ENCODE measurements at places on chromosomes 6 and 20. TPM values are rescaled to one million over a fixed set of nuclear protein-coding genes. Genes with fewer than 3 reads are reported as not detected.

DNA sequence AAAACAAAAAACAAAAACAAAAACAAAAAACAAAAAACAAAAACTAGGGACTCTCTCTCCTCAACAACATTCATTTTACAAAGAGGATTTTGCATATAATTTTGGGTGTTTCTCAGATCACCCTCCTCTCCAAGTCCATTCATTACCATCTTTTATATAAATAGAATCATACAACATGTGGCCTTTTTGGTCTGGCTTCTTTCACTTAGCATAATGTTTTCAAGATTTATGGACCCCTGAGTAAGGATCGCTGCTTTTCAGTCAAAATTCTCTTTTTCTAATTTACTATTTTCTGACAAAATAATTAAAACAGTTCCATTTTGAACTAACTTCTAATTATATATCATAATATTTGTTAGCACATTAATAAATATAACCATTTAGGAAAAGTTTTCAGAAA is 94.8 kb downstream of the UBE3D start:
- DNase-seq: no peak
- H3K4me1 ChIP-seq: no peaks in the 10 kb centered on the region
- H3K36me3 ChIP-seq: no peaks in the 10 kb centered on the region

Gene KIF6
- total RNA-seq: 0.49 TPM

- no peaks in the 10 kb centered on the region for H3K36me3 ChIP-seq
- H3K4me3 ChIP-seq: no peak overlapping the region
- no peaks in the 10 kb centered on the region for H3K4me1 ChIP-seq
- H3K27me3 ChIP-seq: no peaks in the 10 kb centered on the region
These were observed 177.2 kb downstream of the TSHZ2 start for GRCh38 chr20:53149148-53149889.

Gene FAXC
- total RNA-seq: 5.4 TPM

Gene TP53TG5
- not detected for total RNA-seq

GRCh38 chr6:42269553-42269952 is 51.9 kb upstream of the MRPS10 start:
- no peak overlapping the region for H3K4me3 ChIP-seq
- H3K27me3 ChIP-seq: no peaks in the 10 kb centered on the region
- H3K27ac ChIP-seq: no peak overlapping the region
- no peaks in the 10 kb centered on the region for H3K36me3 ChIP-seq

GRCh38 chr6:38264605-38265004 is 375.1 kb downstream of the BTBD9 start:
- H3K27me3 ChIP-seq: no peaks in the 10 kb centered on the region
- no peak overlapping the region for H3K27ac ChIP-seq
- DNase-seq: peak; percentile 59
- H3K4me3 ChIP-seq: no peak overlapping the region
- no peaks in the 10 kb centered on the region for H3K36me3 ChIP-seq

DNA sequence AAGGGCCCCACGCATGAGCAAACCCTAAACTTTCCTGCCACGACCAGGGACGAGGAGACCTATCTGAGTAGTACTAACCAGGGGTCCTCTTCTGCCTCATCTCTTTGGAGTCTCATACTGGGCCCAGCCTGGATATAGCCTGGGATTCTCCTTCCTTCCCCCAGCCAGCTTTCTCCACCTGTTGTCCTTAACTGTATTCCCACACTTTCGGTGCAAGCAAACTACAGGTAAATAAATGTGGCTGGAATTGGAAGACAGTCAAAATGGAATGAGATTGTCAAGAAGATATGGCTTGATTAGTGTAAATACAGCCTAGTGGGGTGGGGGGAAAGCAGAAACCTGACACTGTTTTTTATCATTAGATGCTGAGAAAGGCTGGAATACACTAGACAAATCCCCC is 23.5 kb upstream of the LY86 start:
- no peaks in the 10 kb centered on the region for H3K36me3 ChIP-seq
- no peaks in the 10 kb centered on the region for H3K27me3 ChIP-seq
- no peak overlapping the region for H3K4me3 ChIP-seq

DNA sequence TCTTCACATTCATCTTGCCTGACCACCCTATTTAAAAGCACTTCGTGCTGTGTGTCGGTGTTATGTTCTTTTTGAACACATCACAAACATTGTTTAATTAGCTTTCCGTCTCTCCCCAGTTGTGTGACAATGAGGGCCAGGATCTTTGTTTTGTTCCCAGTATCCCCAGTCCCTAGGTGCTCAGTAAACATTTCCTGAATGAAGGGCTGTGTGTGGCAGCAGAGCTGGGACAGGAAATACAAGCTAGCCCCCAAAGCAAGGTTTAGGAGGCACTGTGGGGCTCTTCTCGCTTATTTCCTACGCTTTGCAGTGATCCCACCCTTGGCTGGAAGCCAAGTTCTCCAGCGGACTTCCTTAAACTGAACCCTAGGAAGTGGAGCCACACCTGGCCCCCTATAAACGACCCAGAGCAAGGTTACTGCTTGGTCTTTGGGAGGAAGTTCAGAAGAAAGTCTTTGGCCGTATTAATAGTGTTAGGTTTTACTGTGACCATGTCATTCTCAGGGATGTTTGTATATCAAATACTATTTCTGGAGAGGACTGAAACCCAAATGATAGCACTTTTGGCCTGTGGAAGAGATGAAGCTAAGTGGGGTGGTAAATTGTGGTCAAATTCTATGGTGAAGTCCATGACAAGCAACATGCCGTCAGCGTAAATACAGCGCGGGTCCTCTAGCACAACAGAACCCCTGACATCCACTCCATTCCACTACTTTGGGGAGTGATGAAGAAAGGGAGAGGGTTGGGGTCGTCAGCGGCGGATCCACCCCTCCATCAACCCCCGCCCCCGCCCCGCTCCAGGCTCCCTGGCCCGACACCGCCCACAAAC is 570 bp upstream of the FANCE start:
- no peak overlapping the region for H3K27ac ChIP-seq
- no peaks in the 10 kb centered on the region for H3K27me3 ChIP-seq
- peaks cover 11% of the 10 kb centered on the region for H3K4me1 ChIP-seq
- no peak for DNase-seq
- no peaks in the 10 kb centered on the region for H3K36me3 ChIP-seq
- no peak overlapping the region for H3K4me3 ChIP-seq

Gene HUS1B
- total RNA-seq: 4.8 TPM

GRCh38 chr20:15100506-15101160 is 763.2 kb upstream of the FLRT3 start:
- DNase-seq: no peak
- no peak overlapping the region for H3K4me3 ChIP-seq
- no peaks in the 10 kb centered on the region for H3K4me1 ChIP-seq
- no peaks in the 10 kb centered on the region for H3K27me3 ChIP-seq
- no peak overlapping the region for H3K27ac ChIP-seq
- H3K36me3 ChIP-seq: no peaks in the 10 kb centered on the region

GRCh38 chr6:39572661-39573340 is 152.4 kb downstream of the KIF6 start:
- no peaks in the 10 kb centered on the region for H3K27me3 ChIP-seq
- H3K36me3 ChIP-seq: no peaks in the 10 kb centered on the region
- no peaks in the 10 kb centered on the region for H3K4me1 ChIP-seq
- no peak overlapping the region for H3K4me3 ChIP-seq
- DNase-seq: no peak
